ENCODE measurements at places on chromosomes 1 and 21.

GRCh38 chr1:31101147-31101502 is 35.6 kb upstream of the PUM1 start:
- DNase-seq, result no peak

DNA sequence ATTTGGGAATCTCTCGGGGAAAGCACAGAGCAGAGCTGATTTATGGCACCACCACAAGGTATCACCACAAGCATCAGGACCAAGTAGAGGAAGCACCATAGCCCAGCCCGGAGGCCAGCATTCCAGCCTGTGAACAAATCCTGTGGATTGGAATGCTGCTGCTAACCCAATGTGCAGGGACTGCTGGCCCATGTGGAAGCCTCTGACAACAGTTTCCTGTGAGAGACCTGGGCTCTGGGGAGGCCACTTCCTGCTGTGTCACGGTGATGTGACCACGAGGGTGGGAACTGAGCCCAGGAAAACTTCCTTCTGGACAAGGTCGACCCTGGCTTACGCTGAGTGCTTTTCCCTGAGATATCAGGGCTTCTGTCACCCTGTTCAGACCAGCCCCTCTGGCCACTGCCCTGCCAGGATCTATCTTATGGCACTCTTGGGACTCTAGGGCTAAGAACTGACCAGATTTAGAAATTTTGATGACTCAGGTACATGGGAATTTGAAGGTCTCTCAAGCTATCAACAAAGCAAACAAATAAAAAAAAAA is 88.3 kb upstream of the NGF start:
- no peak for DNase-seq

- DNase-seq, result no peak
These were observed 1264.3 kb upstream of the ADGRL2 start for GRCh38 chr1:80536461-80536860.

DNA sequence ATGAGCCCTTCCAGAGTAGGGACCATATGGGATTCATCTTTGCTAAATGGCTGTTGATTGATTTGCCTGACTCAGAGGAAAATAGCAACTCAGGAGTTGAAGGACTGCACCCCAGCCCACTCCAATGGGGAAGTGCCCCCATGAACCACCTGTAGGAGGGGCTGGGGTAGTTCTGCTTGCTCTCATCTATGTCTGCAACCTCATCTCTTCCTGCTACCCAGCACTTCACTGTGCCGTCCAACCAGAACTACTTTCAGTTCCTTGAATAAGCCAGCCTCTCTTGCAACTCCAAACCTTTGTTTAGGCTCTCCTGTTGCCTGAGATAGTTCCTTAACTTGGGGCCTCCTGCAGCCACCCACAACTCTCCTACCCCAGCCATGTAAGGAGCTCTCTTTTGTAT is 26.6 kb downstream of the BEND5 start:
- no peak for DNase-seq

DNA sequence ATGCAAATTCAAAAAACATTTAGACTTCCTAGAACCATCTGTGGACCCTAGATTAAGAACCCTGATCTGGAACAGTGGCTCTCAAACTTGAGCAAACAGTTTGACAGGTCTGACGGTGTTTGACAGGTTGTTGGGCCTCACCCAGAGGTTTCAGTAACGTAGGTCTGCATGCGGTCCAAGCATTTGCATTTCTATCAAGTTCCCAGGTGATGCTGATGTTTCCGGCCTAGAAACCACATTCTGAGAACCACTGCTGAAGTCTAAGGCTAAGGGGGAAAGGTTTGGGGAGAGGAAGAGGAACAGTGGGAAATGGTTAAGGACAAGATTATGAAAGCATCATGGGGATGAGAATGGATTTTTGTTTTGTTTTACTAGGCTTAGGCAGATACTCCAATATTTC is 48.6 kb downstream of the MDM4 start:
- DNase-seq, result no peak

- no peak for DNase-seq
These were observed 371.6 kb downstream of the PRDM2 start for GRCh38 chr1:14071581-14071980.

DNA sequence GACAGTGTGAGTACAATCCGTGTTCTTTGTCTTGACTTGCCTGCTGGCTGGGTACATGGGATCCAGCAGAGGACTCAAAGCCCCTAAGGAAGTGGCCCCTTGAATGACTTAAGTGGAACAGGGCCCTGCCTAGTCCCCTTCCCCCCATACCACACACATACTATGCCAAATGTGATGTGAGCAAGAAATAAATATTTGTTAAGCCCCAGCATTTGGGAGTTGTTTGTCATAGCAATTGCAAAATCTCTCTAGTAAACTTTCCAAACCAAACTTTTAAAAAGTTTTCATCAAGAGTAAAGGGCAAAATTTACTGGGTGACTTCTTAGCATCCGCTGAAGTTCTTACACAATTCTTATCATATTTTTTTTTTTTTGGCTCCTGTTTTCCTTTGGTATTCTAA is 32.5 kb upstream of the CACHD1 start:
- DNase-seq, result no peak

DNA sequence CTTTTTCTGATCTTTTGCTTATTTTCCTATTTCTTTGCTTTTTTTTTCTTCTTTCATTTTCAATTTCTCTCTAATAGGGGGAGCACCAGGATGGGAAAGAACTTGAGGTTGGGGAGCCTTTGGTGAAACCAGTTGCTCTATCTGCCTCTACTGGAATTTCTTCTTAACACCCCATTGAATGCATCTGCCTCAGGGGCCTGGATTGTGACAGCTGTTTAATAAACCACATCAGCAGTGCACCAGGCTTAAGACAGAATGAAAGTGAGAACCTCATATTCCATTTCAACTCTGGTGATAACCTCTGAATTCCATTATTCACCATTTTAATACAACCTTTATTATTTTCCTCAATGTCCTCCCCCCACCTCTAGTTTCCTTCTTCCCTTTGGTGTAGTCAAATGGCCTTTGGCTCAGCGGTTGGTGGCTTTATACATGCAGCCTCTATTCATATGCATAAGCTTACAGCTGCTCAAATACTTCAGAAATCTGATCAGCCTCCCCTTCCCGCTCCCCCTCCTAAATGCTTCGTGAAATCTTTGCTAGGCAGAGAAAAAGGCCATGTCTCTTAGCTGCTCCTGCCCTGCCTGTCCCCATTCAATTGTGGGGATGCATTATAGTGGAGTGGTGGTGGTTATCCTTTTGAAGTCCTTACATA is 537.3 kb upstream of the PLXNA2 start:
- DNase-seq, result no peak

DNA sequence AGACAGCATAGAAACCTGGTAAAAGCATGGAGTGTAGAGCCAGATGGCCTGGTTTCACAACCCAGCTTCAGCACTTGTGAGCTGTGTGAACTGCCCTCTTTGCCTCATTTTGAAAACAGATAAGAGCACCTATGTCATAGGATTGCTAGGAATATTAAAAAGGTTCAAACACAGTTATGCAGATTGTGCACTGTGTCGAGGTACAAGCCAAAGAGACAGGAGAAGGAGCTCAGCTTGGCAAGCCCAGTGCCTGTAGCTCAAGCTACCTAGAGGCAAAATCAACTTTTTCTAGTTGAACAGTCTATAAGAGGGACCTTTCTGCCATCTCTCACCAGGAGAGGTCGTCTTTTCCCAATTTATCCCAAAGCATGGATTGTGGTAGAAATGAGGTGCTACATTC is 5.0 kb downstream of the CHODL start:
- no peak for DNase-seq

GRCh38 chr1:195773931-195774330 is 834.3 kb downstream of the KCNT2 start:
- DNase-seq, result no peak

DNA sequence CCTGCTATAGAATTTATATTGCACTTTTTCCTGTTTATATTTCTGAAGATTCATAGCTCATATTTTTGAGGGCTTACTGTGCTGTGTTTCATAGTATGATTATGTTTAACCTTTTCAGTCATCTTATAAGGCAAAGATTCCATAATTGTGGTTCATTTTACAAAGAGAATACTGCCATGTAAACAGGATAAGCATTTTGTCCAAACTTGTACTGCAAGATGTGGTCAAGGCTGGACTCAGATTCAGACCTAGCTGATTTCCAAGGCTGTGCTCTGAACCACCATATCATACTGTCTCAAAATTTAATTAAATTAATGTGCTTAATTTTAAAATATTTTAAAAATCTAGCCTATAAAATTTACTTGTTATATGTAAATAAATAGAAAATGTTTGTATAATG is 31.4 kb downstream of the STXBP3 start:
- DNase-seq, result no peak

- no peak for DNase-seq
These were observed 5.6 kb upstream of the AKR1A1 start for GRCh38 chr1:45545019-45545493.

- no peak for DNase-seq
These were observed 5.0 kb downstream of the C4BPA start for GRCh38 chr1:207109004-207109403.
